ENCODE measurements at places on chromosomes 1 and 21.

- no peak for DNase-seq
These were observed 149.3 kb downstream of the TGFB2 start for GRCh38 chr1:218494449-218494852.

- DNase-seq = no peak
These were observed 28.5 kb downstream of the PALMD start for GRCh38 chr1:99674115-99675064.

- no peak for DNase-seq
These were observed 42.0 kb downstream of the GNG12 start for GRCh38 chr1:67791261-67791660.

GRCh38 chr1:119959268-119960220 lies 63.2 kb upstream of the ADAM30 start:
- DNase-seq = no peak

DNA sequence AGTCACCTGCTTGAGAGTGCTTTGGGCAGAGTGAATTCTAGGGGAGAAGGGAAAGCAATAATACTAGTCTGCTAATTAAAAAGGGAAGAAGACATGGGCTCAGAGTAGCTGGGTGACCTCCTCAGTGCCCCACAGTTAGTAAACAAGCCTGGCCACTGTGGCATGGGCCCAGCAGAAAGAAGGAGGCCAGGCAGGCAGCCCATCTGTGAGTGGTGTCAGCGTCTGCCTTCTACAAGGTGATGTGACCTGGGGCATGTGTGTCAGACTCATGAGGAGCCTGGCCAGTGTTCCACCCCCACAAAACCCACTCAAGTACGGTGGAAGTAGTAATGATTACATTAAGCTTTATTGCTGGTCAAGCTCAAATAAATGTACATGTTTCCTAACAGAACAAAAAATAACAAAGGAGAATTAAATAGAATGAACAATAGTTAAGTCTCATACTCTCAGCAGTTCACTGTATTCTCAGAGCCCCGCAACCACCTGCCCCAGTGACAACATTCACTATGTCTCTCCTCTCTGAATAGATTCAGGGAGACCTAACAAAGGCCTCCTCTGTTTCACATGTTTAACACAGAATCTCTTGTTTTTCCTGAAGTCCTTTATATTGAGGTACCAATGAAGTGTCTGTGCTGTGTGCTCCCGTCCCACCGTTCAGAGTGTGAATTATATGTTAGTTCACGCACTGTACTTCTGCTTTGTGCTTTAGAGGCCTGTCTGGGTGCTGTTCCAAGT lies 32.5 kb downstream of the SLC22A15 start:
- DNase-seq = no peak

DNA sequence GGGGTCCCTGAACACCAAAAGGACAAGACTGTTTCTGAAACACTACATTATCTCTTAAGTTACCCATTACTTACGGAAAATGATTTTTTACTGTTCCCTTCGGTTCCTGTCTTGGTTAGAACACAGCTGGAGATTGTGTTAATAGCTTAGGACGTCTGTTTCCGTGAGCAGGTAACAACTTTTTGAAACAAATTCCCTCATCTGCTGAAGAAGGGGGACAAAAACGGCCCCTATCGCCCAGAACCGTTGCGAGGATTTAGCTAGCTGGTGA lies 67.8 kb downstream of the SLC35A3 start:
- DNase-seq = no peak

DNA sequence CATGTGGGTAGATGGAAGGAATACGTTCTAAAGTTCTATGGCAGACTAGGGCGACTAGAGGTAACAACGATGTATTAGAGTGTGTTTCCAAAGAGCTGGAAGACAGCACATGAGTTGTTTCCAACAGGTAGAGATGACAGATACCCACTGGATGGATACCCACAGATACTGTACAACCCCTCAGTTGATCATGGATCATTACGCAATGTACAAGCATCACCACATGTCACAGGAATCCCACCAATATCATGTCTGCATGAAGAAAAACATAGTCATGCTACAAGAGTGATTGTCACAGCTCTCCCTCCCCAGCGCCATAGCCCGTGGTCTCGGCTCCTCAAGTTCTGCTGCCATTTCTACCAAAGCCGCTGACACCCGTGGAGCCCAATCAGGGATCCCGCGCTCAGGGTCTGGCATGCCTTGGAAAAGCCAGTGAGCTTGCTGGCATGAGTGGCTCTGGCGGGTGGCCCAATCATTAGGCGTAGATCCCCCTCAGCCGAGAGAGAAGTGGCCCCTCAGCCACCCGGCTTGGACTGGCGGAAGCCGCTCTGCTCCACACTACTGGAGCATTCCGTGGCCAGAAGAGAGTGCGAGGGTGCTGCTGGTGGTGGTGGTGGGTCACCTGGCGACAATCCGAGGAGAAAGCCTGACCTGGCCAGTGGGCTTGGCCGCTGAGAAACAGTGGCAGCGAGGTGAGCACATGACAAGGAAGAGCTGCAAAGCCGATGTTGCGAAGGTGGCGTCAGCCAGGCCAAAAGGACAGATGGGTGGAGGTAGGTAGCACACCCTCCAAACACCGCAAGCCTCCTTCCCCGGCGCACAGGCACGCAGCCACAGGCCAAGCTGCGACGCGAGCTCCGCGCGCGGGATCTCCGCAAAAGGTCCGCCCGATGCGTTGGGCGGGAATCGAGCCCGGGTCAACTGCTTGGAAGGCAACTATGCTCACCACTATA lies 65.7 kb upstream of the FCGR2A start:
- DNase-seq = no peak

- no peak for DNase-seq
These were observed 22.5 kb upstream of the ZNF648 start for GRCh38 chr1:182083851-182084486.

GRCh38 chr1:14880456-14881316 lies 272.9 kb upstream of the TMEM51 start:
- no peak for DNase-seq

DNA sequence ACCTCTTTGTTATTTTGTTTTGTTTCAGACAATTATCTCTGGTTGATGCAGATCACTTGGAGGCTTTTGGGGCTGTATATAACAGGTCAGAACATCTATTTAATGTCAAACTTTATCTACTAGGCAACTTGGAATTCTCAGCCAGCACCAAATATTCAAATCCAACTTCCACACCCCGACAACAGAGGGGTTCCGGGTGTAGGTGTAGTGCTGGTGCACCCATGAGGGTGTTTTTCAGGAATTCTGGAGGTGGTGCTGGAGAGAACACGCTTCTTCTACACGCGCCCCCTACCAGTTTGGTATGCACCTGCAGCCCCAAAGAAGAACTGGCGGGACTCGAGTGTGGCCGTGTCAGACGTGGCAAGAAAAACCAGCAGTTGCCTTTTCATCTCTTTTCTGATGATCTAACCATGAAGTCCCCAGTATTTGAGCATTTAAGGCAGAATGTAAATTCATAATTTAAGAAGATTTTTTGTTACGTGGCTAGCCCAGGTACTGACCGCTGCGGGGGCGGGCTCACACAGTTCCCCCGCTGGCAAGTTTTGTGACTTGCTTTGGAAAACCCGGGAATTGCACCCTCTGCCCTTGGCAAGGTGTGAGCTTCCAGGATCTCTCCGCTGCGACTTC lies 462 bp upstream of the TLCD4 start:
- peak; percentile 70 for DNase-seq

DNA sequence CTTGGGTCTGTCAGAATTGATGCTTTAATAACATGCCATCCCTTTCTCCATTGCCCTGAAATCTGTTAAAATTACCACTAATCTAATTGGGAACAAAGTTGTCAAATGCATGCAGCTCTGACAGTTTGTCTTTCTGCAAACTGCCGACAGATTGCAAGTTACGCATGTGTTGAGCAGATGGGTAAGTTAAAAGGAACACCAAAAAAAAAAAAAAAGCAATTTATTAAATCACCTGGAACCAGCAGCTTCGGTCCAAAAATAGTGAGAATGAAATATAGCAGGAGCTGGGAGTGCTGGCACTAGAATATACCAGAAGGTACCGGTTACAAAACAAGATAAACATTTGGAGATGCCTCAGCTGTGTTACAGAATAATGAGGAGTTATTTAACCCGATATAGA lies 149.6 kb upstream of the C1orf87 start:
- no peak for DNase-seq

- no peak for DNase-seq
These were observed 9.1 kb upstream of the COA7 start for GRCh38 chr1:52706941-52707926.

DNA sequence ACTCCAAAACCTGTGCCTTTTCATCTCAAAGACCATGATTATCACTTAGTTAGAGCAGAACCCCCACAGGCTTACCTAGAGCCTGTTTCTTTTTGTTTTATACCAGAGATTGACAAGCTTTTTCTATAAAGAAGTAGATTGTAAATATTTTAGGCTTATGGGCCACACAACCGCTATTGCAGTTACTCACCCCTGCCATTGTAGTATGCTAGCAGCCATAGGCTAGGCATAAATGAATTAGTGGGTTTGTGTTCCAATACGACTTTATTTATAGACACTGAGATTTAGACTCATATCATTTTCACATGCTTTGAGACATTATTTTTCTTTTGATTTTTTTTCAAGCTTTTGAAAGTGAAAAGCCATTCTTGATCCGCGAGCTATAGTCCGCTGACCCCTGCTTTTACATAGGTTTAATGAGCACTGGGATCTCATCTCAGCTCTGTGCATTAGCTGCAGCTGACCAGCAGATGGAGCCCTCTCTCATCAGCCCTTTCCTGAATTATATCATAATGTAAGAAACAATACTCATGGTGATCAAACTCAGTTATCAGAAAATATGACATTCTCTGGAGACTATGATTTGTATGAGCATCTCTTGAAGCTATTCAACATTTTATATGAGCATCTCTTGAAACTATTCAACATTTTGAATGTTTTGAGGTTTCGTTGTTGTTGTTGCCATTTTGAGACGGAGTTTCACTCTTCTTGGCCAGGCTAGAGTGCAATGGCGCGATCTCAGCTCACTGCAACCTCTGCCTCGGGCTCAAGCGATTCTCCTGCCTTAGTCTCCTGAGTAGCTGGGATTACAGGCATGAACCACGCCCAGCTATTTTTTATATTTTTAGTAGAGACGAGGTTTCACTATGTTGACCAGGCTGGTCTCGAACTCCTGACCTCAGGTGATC lies 111.9 kb upstream of the L1TD1 start:
- DNase-seq = no peak

GRCh38 chr1:93328809-93329760 lies 16.6 kb upstream of the DR1 start:
- peak; percentile 21 for DNase-seq

DNA sequence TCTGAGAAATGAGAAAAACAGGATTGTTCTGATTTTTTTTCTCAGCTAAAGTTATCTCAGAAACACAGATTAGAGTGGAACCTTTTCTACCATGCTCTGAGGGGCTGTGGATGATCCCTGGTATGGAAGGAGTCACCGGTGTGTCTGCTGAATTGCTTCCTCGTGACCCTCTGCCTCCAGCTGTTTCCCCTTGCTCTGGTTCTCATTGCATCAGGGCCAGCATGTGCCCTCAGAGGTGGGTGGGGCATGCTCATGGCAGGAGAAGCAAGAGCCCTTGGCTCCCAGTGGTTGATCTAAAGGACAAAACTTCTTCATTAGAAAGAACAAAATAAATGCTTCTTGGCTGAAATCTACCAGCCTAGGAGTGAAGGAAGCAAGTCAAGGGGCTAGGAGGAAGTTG lies 183.2 kb upstream of the HMCN1 start:
- DNase-seq = no peak

DNA sequence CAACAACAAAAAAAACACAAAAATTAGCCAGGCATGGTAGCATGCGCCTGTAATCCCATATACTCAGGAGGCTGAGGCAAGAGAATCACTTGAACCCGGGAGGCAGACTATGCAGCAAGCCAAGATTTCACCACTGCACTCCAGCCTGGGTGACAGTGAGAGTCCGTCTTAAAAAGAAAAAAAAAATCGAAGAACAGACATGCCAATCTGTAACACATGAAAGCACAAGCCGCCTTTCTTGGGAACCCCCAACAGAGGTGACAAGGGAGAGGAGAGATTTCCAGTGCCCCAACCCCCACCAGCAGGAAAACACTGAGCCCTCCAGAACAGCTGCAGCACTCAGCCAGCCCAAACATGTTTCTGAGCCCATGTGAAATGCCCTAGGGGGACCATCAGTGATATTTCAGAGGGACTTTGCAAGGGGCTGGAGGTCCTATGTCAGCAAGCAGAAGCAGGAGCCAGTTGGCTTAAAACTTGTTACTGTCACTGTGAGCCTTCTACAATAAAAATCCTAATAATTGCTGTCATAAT lies 14.2 kb upstream of the EFNA1 start:
- no peak for DNase-seq

- peak; percentile 78 for DNase-seq
These were observed 5.8 kb downstream of the INKA2 start for GRCh38 chr1:111733183-111733991.

DNA sequence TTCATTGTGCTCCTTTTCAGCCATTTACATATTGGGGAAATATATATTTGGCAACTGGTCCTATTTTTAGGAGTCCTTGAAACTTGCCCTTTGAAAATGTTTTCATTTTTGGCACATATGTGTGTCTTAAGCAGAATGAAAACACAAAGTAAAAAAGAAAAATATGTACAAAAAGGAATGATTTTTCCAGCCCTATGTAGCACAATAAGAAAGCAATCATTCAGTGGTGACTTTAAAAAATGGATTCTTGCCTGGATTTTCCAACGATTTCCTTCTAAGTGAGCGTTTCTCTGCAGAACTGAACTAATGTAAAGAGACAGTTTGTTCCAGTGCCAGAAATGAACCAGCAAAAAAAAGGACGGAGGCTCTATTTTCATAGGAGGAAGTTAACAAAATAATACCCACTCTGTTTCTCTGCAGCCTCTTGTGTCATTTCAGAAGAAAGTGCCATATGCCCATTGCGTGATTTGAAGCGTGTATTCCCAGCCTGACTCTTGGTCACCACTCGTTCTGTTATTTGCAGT lies 340.1 kb downstream of the SETD4 start:
- no peak for DNase-seq

DNA sequence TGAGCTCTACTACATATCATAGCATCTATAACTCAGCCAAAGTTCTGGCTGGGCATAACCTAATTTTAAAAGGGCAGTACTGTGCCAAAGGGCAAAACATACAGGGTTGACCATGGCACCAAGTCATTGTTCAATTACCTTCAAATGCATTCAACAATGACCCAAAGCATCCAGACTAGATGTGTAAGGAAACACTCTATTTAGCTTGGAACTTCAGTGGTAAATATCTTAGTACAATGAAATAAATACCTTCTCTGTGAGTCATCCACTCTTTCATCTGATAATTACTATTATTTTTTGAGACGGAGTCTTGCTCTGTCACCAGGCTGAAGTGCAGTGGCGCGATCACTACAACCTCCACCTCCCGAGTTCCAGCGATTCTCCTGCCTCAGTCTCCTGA lies 70.0 kb downstream of the NVL start:
- no peak for DNase-seq

DNA sequence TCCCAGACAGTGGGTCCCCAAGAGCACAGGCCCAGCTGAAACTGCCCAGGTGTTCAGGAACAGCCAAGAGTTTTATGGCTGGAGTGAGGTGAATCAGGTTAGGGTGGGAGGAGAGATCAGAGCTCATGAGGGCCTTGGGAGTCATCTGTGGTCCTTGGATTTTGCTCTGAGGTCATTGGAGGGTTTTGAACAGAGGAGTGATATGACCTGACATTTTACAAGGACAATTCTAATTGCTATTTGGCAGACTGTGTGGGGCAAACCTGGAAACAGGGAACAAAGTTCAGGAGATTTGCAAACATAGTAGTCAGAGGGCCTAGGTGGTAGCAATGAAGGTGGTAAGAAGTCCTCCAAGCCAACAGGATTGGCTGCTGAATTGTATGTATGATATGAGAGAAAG lies 31.1 kb upstream of the LRRN2 start:
- no peak for DNase-seq

GRCh38 chr1:54105736-54106269 lies 47.0 kb downstream of the CDCP2 start:
- no peak for DNase-seq

GRCh38 chr1:191579019-191579418 lies 579.2 kb upstream of the RGS18 start:
- DNase-seq = no peak
